ENCODE measurements at places on chromosomes 5 and 9. TPM values are rescaled to one million over a fixed set of nuclear protein-coding genes. Genes with fewer than 3 reads are reported as not detected.

Gene PTGR1
- 287 TPM for total RNA-seq

Gene PRDM9
- 0.02 TPM for total RNA-seq

Gene C1QTNF2
- total RNA-seq = 0.04 TPM

Gene GGTA1
- total RNA-seq = not detected

Gene MCC
- total RNA-seq = 0.16 TPM

Gene LVRN
- total RNA-seq = 0.03 TPM

Gene PDCD1LG2
- total RNA-seq = 0.15 TPM

Gene TIMD4
- total RNA-seq = 0.85 TPM

Gene ASPN
- not detected for total RNA-seq

Gene ITGA2
- total RNA-seq = 10.3 TPM

Gene SAXO1
- not detected for total RNA-seq

Gene SPINK6
- 0.75 TPM for total RNA-seq

Gene ERP44
- 14.4 TPM for total RNA-seq

Gene KLF4
- total RNA-seq = 35.1 TPM

Gene PRR16
- 0.05 TPM for total RNA-seq

Gene STKLD1
- 0.64 TPM for total RNA-seq

Gene RABGAP1
- 14.5 TPM for total RNA-seq

Gene AGGF1
- 12.9 TPM for total RNA-seq

Gene PCDHGB4
- total RNA-seq = 0.81 TPM

Gene ADGRV1
- 0.50 TPM for total RNA-seq

Gene FOXE1
- 3.9 TPM for total RNA-seq

Gene DNAH5
- 1.9 TPM for total RNA-seq

Gene PPP2CA
- total RNA-seq = 250 TPM

Gene ZNF618
- total RNA-seq = 9.3 TPM

Gene SOX30
- not detected for total RNA-seq

Gene POLR1E
- 33.8 TPM for total RNA-seq

Gene FLT4
- 3.6 TPM for total RNA-seq

Gene GPR150
- total RNA-seq = 0.07 TPM

Gene ETF1
- 143 TPM for total RNA-seq

Gene SLC6A19
- 0.62 TPM for total RNA-seq

Gene ADRB2
- 1.3 TPM for total RNA-seq

Gene GAS1
- 0.09 TPM for total RNA-seq

Gene HMCN2
- 0.09 TPM for total RNA-seq

Gene LMAN2
- total RNA-seq = 201 TPM

Gene SPATA31A6
- total RNA-seq = not detected

Gene PCDHA9
- not detected for total RNA-seq

Gene NEURL1B
- total RNA-seq = 10.0 TPM

Gene IFNK
- total RNA-seq = not detected

Gene NRARP
- total RNA-seq = 3.6 TPM

Gene NUTM2G
- total RNA-seq = not detected

Gene PHYHD1
- 0.20 TPM for total RNA-seq

Gene BHMT
- not detected for total RNA-seq

Gene SLC6A7
- total RNA-seq = not detected

Gene BASP1
- total RNA-seq = 209 TPM

Gene C5orf58
- total RNA-seq = not detected

Gene FOXD4L3
- total RNA-seq = 0.14 TPM

Gene TRIM36
- 2.1 TPM for total RNA-seq

Gene FRMPD1
- total RNA-seq = 0.05 TPM

Gene EXD3
- total RNA-seq = 6.5 TPM
